ENCODE measurements at places on chromosomes 11 and 22.

DNA sequence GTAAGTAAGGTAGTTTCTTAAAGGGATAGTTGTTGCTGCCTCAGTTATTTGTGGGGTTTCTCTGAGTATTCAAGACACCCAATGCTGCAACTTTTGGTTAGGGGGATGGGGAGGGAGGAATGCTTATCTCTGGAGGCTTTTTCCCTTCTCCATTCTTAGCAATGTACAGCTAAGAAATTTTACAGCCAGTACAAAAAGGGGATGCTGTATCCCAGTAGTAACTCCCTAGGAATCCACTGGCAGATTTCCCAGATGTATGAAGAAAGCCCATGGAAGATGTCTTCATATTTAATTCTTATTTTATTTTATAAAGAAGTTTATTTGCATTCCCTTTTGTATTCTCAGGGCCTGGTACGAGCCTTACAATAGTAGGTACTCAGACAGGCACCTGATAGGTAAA, 154.8 kb downstream of the ENTHD1 start:
- DNase-seq = no peak

- DNase-seq = no peak
Measured at GRCh38 chr11:69909561-69910518, 90.6 kb upstream of the FGF3 start.

GRCh38 chr11:20443596-20443995, 56.1 kb downstream of the PRMT3 start:
- no peak for DNase-seq

GRCh38 chr11:3161309-3161708, 3.8 kb downstream of the OSBPL5 start:
- DNase-seq = no peak

DNA sequence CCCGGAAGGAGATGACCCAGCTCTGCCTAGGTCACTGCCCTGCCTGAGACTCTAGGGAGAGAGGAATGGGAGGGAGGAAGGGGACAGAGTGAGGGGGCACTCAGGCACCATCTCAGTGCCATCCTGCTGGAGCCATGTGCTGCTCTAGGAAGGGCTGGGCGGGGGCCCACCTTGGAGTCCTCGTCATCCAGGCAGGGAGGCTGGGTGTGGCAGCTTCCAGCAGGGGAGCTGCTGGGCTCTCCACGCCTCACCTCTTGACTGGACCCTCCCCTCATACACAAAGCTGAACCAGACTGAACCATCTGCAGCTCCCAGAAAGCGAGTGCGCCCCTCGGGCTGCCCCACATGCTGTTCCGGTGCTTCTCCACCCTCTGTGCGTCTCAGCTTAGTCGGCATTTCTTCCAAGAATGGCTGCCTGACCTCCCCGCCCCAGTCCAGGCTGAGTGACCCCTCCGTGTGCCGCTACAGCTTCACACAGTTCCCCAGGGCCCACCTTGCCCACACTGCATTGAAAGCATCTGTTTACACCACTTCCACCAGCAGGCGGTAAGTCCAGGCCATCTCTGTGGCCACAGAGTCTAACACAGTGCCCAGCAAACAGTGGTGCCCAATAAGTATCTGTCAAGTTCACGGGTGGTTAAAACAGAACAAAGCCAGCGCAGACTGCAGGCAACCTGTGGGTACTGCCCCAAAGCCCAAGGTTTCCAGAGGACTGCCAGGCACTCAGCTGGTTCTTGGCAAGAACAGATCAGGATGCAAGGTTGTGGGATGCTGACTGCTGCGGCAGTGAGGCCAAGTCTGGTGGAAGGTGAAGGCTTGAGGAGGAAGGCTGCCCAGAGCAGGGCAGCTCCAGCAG, 9.4 kb upstream of the TRIM29 start:
- no peak for DNase-seq

DNA sequence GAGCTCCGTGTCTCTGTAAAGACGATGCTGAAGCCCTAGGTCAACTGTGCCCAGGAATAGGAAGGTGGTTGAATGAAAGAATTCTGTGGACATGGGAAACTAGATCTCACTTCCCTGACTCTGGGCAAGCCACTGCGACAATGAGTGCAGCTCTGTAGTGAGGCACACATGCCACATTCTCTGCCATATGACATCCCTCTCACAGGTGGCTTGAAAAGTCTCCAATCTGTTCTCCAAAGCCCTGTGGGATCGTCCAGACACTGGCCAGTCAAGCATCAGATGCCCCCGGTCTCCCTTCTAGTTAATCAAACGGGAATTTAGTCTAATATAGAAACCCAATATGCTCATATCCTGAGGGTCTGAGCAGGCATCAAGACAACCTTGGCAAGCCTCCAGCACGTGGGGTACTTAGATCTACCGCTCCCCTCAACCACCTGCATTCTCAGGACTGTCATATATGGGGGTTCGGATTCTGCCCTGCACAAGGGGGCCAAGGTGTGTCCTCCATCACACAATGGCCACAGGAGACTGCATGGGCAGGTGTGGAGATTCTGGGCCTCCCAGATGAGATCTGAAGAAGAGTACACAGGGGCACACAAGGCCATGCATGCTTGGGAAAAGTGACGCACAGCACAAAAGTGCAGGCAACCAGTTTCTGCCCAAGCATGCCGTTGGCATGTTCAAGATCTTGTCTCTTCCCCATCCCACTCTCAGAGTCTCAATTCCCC, 11.9 kb downstream of the DKK3 start:
- DNase-seq = no peak

DNA sequence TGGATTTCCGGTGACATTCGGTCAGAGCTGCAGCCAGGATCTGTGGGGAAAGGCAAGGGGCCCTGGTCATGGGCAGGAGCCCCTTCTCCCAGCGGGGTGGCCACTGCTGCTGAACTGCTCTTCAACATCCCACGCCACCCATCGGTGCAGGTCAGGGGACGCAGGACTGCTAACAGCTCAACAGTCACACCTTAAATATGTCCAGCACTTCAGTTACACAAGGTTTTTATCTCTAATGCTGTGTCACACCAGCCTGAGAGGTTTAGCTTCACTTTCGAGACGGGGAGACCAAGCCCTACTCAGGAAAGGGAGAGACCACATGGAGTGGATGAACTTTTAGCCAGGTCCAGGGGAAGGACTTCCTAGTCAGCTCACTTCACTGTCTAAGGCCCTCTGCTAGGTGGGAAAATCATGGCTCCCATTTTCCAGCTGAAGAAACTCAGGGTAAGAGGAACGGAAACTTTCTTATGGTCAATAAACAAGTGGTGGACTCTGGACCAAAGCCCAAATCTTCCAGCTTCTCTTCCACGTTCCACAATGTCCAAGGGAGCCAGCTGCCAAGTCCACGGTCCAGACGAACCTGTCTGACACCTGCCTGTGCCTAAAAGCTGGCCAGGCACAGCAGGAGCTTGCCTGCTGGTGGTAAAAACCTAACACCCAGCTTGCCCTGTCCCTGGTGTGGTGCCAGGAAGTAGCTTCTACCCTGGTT, 21.0 kb upstream of the CHADL start:
- no peak for DNase-seq

GRCh38 chr22:30005213-30005857, 74.9 kb upstream of the HORMAD2 start:
- peak; percentile 33 for DNase-seq

- DNase-seq = no peak
Measured at GRCh38 chr11:8336356-8337129, 72.9 kb upstream of the LMO1 start.

- no peak for DNase-seq
Measured at GRCh38 chr11:45298718-45299117, 12.6 kb upstream of the SYT13 start.

DNA sequence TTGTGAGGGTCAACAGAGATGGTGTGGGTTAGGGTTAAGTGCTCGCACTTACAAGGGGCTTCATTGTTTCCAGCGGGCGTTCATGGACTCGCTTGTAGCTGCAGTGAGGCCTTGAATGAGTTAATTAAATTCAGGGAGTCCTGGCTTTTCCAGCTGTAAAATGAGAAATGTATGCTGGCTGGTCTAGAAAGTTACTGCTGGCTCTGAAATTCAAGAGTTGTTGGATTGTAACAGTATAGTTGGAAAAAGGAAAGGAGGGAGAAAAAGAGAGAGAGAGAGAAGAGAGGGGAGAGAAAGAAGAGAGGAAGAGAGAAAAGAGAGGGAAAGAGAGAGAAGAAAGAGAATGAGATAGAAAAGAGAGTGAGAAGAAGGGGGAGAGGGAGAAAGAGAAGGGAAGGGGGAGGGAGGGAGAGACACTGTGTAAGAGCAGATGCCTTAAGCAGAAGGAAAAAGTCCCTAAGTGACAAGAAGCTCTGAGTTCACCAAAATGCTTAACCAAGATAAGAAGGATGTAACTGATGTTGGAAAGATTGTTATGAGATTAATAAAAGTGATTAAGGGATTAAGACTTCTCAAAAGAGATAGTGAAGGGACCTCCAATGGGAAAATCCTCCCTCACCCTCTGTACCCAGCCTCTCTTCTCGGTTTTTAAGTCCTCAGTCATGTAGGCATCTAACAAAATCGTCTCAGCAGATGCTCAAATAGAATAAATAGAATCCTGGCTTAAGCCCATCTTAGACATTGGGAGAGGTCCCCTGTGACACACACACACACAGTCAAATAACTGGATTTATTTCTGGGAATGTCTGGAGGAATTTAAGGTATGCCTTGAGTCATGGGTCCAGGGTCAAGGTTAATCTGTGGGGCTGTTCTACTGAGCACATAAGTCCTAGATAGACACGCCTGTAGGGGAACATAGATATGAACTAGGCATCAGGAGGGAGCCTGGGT, 477.9 kb downstream of the MIAT start:
- DNase-seq = no peak

DNA sequence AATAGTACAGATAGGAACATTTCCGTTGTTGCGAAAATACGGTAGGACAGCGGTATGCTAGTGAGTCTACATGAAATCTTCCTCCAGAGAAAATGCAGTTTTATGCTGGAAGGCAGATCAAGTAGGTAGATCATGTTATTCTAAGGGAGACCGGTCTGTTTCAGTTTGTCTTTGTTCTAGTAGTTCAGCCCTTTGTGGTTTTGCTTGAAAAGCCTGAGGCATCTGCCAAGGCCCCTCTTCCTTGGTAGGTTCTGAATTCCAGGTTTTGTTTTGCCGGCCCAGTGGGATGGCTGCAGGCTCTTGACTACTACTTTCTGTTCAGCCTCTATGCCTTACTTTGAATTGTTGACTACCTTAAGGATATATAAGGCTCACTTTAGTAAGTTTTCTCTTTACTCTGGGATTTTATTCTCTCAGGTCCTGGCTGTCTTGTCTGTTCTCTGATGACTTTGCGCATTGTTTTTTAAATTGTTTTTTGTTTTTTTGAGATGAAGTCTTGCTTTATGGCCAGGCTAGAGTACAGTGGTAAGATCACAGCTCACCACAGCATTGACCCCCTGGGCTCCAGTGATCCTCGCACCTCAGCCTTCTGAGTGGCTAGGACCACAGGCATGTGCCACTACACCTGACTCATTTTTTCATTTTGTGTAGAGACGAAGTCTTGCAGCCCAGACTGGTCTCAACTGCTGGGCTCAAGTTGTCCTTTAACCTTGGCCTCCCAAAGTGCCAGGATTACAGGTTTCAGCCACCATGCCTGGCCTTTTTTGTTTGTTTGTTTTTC, 53.7 kb downstream of the HIPK3 start:
- no peak for DNase-seq

- no peak for DNase-seq
Measured at GRCh38 chr11:128201009-128201408, 386.3 kb downstream of the ETS1 start.

DNA sequence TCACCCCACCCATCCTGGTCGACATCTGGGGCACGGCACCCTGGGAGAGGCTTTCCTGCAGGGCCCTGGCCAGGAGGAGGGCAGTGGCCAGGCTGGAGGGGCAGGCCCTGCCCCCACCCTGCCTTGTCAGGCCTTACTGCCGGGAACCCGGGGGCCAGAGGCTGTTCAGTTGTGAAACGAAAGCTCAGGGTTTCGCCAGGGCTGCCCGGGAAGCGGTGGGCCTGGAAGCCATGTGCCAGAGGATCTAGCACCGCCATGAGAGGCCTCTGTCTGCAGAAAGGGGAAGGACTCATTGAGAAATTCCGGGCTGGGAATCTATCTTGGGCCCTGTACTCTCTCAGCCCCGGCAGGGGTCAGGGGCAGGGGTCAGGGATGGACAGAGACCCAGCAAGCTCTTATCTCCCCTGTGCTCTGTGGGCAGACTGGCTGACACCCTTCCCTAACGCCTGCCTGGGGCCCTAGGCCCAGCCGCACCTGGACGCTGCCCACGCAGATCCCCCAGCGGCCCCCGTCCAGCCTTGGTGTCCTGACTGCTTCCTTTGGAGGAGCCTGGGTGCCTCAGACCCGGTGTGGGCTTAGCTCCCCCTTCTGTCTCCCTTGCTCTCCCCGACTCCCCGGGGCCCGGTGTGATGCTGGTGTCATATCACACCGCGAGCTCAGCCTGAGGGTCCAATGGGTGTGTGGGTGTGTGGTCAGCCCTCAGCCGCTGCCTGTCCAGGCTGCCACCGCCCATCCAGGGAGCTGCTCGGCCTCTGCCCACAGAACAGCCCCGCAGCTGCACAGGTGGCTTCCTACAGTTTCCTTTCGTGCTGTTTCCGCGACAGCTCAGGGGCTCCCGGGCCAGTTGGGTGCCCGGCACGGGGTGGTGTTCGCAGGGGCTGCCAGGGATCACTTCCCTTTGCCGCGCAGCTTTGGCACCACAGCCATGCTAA, 6.5 kb downstream of the PIM3 start:
- no peak for DNase-seq

GRCh38 chr11:79396674-79397073, 44.2 kb downstream of the TENM4 start:
- DNase-seq = no peak

DNA sequence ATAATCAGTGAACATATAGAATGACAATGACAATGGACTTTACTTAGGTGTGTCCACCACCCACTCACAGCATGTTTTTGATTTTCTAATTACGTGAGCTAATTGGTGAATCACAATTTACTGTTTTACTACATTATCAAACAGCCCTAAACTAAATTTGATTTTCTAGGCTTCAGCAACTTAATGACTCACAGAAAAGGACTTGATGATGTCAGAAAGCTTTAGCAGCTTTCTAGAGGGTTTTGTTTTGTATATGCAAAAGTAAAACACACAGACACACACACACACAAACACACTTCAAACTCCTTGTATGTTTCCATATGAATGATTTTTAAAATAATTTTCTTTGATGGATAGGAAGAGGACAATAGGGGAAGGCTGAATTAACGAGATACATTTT, 878.6 kb upstream of the CCDC90B start:
- no peak for DNase-seq

All from activated effector memory CD4-positive, alpha-beta T cell treated with Interleukin-2 at 50 U/mL for 16 hours (primary cell).